ENCODE measurements at places on chromosomes 16 and 17.

GRCh38 chr16:9741776-9742175, 440.5 kb downstream of the GRIN2A start:
- no peak for DNase-seq

- DNase-seq, result peak; percentile 89
Measured at GRCh38 chr16:56576585-56577299, 11.9 kb downstream of the MT4 start.

GRCh38 chr16:333406-334094, 19.0 kb downstream of the AXIN1 start:
- DNase-seq, result no peak

DNA sequence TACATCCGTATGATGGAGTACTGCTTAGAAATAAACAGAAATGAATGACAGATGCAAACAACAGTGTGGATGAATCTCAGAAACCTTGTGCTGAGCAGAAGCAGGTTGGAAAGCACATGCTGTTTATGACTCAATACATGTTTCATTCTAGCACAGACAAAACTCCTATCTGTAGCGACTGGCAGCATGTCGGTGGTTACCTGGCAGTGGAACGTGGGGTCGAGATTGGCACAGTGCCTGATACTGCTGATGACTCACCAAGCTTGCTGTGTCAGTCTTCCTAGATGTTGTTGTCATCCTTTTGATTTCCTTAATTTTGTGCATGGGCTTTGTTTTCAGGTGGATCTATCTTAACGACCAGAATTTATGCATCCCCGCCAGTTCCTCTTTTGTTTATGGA, 62.1 kb downstream of the GAN start:
- DNase-seq, result no peak

GRCh38 chr17:80850817-80851216, 140.8 kb upstream of the CHMP6 start:
- no peak for DNase-seq

DNA sequence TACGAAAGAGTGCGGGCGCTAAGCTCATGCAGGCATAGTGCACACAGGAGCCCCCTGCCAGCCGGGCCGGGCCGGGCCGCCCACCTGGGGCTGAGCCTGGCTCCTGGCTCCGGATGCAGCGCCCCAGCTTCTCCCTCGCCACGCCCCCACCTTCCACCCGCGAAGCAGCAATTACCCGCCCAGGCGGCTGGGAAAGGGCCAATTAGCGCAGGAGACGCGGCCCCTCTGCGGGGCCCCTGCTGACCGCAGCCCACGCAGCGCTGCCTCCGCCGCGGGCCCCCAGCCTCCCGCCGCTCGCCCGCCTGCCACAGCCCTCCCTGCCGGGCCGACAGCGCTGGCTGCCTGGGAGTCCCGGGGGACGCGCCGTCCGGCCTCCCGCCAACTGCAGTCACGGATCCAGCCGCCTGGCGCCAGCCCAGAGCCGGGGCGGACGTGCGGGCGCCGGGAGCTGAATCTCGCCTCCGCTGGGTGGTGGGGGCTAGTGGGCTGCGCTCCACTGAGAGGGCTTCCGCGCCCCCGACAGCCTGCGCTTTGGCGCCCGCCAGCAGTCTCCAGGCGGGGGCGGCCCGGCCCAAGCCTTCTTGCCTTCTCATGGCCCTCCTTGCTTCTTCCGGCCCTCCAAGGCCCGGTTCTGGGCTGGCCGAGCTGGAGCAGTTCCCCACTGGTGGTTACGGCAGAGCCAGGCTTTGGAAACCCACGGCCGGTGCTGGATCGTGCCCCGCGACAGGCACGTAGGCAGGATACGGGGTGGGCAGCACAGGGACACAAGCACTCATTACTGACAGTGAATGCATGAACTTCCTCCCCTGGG, 14.9 kb upstream of the CBFB start:
- peak; percentile 72 for DNase-seq

DNA sequence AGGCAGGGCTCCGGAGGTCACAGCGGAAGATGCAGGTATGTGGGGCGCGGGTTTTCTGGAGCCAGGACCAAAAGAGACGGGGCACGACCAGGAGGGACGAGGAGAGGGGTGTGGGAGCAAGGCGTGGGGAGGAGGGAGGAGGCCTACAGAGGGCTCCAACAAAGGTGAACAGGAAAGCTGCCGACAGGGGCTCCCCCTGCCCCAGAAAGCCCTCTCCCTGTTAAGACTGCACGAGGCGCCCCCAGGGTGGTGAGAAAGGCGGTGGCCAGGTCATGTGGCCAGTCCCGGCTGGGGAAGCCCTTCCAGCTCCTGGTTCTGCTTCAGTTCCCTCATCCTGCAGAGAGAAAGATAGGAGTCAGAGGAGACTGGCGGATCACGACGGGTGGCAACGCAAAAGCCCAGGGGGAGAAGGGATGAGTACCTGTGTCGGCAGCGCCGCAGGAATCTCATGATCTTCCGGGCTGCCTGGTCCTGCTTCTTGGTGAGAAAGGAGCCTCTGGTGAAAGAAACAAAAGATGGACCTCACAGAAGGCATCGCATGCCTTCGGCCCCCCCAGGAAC, 949 bp upstream of the SPAG7 start:
- DNase-seq, result no peak

All from CD4-positive, alpha-beta T cell treated with Interleukin-12 subunit alpha and Interleukin-12 subunit beta, for 1 hour (primary cell).